Activated CD4-positive, CD25-positive, alpha-beta regulatory T cell treated with anti-CD3 and anti-CD28 coated beads, Interleukin-2, amount 50 U/mL, for 16 hours (primary cell): ENCODE measurements at places on chromosomes 12 and 14.

DNA sequence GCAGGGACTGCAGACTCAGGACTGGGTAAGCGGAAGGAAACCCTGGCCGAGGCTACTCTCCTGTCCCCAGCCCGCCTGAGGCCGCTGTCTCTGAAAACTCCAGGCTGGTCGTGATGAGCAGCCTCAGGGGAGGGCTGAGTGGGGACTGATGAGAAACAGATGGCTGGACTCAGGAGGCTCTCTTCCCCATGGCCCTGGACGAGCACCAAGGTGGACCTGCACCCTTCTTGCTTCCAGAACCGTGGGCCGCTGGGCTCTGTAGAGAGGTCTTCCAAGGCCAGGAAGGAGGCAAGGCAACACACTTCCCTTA, 1.1 kb downstream of the TEX22 start:
- DNase-seq, result no peak

GRCh38 chr12:105013892-105014291, 27.8 kb downstream of the NOPCHAP1 start:
- DNase-seq, result no peak

DNA sequence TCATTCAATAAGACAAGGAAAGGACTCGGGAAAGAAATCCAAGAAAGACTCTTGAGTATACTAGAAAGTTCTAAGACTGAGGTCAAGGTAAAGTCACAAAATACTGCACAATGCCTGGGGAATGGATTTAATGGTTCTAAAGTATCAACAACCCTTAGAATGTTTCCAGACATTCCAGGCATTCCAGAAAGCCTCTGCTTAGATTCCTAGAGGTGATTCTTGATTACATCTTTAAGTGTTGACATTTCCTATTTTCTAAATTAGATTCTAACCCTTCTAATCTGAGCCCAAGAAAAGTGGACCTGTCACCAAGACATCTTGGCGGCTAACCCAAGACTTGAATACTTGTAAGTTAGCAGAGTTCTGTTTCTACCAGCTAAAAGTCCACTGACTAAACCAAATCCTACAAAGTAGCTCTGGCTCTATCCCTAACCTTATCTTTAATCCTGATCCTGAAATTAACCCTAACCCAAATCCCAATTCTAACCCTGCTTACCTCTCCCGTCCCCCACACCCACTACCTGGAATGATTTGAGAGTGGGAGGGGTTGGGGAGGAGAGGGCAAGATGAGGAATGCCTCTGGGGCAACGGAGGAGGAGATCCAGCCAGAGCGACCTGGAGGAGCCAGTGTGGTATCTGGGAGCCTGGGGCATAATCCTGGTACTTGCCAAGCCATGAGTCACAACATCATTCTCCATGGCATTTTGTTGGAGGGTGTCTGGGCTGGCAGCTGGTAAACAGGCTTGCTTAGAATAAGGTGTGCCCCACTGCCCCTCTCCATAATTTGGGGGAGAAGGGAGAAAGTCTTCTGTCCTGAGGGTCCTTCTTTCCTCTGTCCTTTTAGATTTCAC, 93.4 kb upstream of the HOXC13 start:
- DNase-seq, result no peak

DNA sequence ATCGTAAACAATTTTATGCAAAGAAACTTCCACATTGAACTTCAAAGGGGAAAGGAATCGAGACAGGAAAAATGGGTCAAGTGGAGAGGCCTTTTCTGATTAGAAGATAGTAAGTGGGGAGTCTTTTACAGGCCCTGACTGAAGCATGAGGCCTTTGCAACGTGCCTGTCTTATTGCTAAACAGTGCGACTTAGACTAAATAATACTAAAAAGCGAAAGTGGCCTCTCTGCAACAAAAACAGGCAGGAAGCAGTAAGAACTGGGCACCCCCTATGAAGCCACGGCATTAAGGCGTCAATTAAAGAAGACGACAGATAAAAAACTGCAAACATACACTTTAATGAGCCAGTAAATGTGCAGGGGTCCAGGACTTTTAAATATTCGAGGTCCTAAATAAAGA, 283.4 kb upstream of the GRIP1 start:
- DNase-seq, result no peak

GRCh38 chr12:114955414-114956014, 271.5 kb upstream of the TBX3 start:
- no peak for DNase-seq

DNA sequence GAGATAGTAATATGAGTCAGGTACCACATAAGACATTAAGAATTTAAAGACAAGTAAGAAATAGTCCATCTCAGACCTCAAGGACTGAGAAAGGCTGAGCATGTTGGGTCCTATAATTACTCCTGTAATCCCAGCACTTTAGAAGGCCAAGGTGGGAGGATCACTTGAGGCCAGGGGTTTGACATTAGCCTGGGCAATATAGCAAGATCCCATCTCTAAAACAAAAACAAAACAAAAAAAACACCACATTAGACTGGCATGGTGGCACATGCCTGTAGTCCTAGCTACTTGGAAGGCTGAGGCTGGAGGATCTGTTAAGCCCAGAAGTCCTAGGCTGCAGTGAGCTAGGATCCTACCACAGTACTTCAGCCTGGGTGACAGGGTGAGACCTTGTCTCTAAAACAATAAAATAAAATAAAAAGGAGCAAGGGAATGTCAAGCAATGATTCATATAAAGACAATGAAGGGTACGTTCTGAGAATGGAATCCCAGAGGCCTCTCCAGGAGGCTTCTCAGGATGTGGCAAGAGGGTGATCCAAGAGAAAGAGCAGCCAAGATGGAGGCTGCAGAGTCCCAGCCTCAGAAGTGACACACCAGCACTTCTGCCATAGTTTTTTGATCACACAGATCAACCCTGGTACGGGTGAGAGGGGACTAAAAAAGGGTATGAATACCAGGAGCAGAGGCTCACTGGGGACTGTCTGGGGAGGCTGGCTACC, 206.4 kb downstream of the CRADD start:
- DNase-seq, result no peak

- no peak for DNase-seq
Measured at GRCh38 chr14:24840204-24840893, 206.4 kb upstream of the GZMB start.

- DNase-seq, result no peak
Measured at GRCh38 chr12:102691773-102692555, 211.6 kb upstream of the IGF1 start.

DNA sequence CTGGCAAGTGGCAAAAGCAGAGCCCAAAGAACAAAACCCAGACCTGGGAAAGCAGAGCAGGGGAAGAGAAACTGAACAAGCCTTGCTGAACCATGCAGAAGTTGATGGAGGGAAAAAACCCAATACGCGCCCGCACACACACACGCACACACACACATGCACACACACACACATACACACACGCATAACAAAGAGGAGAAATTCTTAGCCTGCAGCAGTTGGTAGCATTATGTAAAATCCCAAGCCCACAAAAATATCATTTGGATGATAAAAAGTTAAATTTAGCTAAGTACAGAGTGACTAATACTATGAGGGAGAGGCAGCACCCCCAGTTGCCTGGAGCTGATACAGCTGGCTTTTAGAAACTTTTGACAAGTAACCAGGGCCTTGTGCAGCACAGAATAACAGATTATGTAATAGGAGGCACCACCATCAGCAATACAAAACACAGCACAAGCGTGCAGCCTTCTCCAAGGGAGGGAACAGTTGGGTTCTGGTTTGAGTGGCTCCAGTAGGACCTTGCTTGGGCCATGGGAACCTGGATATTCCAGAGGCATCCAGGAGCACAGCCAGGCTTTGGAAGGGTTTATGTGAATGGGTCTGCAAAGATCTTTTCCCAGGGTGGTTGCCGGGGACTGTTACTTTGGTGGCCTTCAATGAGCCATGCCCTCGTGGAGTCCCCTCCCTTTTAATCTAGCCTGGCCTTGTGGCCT, 35.3 kb downstream of the PITPNM2 start:
- DNase-seq, result no peak

- no peak for DNase-seq
Measured at GRCh38 chr14:54472315-54472714, 16.5 kb downstream of the GMFB start.

DNA sequence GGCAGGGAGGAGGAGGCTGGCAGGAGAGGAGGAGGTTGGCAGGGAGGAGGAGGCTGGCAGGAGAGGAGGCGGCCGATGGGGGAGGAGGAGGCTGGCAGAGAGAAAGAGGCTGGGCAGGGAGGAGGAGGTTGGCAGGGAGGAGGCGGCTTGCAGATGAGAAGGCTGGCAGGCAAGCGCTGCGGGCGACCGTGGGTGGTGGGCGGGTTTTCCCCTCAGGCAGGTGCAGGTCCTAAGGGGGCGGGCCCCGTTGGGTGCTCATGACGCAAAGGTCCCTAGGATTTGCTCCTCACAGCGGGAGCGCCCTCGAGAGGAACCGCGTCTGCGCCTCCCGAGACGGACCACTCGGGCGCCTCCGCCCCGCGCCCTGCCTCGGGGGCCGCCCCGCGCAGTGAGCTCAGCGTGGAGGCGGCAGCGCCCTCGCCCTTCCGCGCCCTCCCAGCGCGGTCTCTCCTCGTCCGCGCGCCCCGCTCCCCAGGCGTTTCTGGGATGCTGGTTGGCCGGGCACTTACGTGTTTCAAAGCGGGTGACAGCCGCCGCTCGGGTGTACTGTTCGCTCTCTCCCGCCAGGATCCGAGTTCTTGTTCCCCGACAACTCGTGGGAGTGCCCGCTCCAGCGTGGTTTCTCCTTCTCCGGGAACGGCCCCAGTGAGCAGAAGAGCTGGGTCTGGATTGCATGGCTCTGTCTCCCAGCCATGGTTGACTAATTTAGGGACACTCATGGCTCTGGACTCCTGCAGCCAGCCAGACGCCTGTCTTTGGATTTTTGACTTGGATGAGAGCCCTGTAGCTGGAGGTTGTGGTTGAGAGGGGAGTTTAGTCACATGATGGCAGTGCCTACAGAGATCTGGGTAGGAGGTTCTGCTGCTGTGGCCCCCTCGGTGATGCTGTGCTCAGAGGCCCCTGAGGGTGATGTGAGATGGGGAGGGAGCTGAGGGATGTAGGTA, 64.1 kb upstream of the PPP4R3A start:
- peak; percentile 52 for DNase-seq

- no peak for DNase-seq
Measured at GRCh38 chr12:13718271-13718670, 263.1 kb downstream of the GRIN2B start.

DNA sequence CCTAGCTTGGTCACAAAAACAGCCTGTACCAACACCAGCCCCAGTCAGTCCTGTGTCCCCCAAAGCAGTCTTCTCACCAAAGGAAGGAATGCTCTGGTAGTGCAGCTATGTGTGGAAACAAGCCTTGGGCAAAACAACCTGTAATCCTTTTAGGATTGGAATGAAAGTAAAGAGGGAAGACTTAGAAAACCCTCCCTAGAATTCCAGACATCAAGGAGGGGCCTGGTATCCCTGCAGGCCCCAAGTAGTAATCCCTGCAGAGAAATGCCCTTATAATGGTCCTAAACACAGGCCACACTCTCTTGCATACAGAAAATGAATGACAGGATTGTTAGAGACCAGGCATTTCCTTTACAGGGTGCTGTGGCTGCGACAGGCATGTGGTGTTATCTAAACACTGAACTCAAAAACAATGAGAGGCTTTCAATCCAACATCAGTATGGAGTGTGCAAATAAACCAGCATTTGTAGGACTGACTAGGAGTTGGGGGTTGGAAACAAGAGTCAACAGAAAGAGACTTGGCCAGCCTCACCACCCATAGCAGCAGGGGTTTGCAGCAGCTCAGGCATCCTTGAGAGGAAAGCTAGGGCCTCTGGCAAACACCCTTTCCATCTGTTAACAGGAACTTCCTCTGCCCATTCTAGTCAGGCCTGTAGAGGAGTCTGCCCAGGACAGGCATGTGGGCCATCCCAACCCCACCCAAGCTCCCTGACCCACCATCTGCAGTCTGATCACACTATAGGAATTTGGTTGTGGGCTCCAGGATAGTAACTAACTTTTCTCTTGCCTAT, 59.1 kb downstream of the DCAF5 start:
- no peak for DNase-seq

GRCh38 chr12:113369391-113369985, 11.1 kb downstream of the PLBD2 start:
- DNase-seq, result no peak

DNA sequence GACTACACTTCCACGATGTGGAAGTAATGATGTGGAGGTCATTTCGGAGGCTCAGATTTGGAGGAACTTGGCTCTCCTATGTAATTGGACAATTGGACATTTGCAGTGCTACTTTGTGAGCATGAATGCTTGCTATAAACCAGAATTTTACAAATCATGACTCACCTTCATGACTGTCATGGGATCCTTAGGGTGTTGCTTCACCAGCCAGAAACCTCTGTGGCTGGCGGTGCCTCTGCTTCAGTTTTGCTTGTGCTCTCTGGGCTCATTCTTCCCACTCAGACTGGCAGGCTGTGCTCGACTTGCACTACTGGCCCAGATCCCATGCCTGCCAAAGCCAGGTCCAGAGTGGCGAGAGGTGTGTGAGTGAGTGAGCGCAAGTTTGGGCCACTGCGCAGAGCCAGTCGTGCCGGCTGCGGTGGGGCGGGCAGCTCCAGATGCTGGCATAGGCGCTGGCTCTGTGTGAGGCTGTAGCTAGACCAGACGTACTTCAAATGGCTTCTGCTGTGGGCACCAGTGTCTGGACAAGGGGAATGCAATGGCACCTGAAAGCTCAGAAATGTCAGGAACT, 387.8 kb downstream of the AEBP2 start:
- DNase-seq, result no peak

DNA sequence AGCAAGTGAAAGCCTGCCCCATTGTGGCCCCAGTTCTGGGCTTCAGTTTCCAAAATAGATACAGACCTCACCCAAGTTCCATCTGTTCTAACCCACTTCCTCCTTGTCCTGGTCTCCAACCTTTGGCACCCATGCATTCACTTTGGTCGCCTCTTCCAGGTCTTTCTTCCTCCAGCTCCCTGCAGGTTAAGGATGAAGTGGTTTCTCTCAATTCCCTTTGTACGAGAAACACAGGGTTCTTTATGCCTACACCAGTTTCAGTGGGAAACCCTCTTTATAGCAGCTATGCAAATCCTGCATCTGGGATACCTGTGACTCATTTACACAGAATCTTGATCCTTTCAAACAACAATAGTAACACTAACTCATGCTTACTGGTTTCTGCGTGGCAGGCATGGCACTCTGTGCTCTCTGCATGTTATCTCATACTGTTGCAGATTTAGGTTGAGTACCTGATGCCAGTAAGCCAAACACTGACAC, 110.6 kb upstream of the AMIGO2 start:
- no peak for DNase-seq

DNA sequence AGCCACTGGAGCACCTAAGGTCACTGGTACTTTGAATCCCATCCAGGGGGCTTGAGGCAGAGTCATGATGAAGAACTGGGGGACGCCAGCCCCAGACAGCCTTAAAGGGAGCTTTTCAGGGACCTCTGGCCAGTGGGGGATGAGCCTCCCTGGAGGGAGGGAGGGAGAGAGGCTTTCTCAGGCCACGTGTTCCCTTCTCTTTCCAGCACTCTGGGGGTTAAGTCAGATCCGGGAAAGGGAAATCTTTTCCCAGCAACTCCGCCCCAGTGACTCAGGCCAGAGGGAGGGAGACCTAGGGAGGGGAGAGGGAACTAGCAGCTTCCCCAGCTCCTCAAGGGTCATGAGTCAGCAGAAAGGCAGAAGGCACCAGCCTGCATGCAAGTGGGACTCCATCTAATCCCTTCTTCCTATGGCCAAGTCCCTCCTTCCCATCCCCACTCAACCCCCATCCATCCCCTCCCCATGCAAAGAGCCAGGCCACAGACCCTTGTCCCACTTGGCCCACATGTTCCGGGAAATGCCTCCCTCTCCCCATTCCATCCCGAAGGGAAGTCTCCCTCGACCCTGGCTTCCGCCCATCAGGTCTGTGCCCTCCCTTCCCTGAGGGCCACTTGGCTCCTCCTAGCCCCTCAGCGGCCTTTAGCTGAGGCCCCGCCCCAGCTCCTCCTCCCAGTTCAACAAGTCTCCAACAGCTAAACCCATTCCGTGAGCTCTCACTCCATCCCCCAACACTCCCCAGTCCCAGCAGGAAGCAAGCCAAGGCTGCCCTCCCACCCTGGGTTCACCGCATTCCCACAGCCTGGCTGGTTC, 5.6 kb downstream of the TNFRSF1A start:
- DNase-seq, result no peak
